NAMALWA (cell line): ENCODE measurements at places on chromosomes 3 and 15.

DNA sequence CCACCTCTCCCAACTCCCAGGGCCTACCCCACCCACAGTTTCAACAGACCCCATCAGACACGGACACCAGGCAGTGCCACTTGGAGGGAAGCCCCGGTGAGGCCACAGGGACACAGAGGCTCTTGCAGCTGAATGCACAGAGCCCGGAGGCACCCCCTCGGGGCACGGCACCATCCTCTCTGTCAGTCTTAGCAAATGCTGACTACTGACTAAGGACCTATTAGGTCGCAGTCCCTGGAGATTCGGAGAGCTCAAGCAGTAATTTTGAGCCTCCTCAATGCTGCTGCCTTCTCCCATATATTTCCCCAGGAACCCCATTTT, 79.9 kb downstream of the VGLL4 start:
- no peak for DNase-seq

DNA sequence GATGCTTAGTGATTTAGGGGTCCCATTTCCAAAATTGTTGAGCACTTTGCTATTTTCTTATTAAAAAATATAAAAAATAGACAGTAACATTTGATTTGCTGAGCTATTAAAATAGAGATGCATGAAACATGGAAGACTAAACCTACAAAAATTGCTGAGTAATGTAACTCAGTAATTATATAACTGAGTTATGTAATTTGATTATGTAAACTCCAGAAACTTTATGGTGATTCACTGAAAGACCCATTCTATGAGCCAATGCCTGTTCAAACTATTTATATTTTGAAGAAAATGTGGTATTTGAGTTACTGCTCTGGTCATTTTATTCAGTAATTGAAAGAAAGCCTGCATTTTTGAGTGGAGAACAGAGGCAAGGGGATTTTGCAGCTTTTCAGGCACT, 1221.5 kb upstream of the ALCAM start:
- DNase-seq: no peak

GRCh38 chr15:63151665-63152064, 5.6 kb downstream of the RPS27L start:
- no peak for DNase-seq

- DNase-seq: no peak
These were observed 54.7 kb downstream of the ST8SIA2 start for GRCh38 chr15:92448370-92448769.

DNA sequence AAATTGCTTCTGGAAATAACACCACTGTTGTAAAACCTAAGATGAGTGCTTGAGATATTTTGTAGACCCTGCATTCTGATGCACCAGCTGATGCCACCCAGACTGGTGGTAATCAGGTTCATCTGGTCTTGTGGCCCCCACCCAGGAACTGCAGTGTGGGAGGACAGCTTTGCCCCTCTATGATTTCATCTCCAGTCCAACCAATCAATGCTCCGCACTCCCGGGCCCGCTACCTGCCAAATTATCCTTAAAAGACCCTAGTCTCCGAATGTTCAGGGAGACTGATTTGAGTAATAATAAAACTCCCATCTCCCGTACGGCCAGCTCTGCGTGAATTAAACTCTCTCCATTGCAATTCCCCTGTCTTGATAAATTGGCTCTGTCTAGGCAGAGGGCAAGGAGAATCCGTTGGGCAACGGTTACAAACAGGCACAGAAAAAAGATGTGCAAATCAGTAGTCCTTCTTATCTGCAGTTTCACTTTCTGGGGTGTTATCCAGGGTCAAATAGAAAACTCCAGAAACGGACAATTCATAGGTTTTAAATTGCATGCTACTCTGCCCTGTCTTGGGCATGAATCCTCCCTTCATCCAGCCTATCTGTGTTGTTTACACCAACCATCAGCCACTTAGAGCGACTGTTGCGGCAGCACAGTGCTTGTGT, 29.2 kb upstream of the TRPM1 start:
- DNase-seq: no peak

GRCh38 chr3:72675243-72675642, 173.0 kb downstream of the SHQ1 start:
- DNase-seq: no peak

DNA sequence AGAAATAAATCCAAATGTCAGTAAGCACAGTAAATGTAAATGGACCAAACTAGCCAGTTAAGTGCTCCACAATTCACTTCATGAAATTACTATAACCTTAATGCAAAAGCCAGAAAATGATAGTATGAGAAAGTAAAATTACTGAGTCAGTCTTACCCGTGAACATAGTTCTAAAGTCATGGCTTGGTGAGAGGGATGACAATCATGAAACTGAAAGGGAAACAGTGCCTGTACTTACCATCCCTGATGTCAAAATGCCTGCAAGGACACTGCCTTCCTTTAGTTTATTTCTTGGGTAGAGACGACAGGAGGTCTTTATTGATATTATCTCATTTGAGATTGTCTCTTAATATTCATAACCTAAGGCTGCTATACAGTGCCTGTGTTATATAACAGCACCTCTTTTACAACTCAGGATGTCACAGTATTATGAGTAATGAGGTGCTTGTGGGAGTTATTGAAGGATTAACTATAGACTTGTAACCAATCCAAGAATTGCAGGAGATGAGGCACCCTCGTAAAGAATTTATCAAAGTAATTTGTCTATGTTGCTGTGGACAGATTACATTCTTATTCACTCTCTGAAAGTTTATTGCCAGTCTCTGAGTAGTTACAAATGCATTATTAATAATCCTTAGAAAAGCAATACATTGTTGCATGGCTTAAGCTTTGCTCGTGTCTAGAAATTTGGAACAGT, 142.9 kb upstream of the BFSP2 start:
- no peak for DNase-seq

DNA sequence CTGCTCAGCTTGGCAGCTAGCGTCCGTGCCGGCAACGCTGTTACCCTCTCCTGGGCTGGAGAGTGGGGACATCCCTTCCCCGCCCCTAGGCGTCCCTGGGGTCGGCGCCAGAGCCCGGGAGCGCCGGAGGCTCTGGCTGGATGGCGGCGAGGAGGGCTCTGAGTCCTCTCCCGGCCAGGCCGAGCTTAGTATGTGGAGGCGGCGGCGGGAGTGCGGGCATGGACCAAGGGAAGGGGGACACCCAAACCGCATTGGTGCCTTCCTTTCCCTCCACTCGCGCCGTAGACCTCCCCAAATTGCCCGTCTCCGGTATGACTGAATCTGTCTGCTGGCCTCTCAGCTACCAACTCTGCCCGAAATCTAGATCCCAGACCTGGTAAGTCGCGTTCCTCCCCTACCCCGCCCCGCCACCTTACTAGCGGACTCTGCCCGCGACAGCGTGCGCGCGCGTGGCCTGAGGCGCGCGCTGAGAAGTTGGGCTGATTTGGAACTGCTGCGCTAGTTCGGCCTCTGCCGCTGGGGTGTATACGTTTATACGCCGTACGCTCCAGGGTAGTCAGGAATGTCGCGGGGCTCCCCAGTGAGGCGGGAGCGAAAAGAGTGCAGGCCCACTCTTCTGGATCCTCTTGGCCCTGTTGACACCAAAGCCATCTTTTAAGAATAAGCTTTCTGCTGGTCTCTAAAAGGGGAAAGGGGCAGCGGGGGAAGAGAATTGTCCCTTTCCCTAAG, 12.2 kb downstream of the ZIC1 start:
- no peak for DNase-seq

GRCh38 chr3:193686665-193687483, 93.9 kb downstream of the OPA1 start:
- DNase-seq: no peak

DNA sequence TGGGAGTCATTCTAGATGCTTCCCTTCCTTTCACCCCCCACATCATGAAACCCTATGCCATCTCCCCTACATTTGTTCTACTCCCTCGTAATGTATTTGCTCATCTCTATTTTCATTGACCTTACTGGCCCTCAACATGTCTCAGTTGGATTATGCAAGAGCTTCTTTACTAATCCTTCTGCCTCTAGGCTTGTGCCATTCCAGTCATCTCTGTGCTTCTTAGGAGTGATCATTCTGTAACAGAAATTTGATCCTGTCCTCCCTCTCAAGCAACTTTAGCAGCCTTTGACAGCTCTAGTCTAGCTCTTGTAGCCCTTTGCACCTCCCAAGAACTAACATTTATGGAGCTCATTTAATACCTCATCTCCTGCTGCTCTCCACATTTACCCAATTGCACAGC, 64.7 kb downstream of the ISL2 start:
- no peak for DNase-seq

DNA sequence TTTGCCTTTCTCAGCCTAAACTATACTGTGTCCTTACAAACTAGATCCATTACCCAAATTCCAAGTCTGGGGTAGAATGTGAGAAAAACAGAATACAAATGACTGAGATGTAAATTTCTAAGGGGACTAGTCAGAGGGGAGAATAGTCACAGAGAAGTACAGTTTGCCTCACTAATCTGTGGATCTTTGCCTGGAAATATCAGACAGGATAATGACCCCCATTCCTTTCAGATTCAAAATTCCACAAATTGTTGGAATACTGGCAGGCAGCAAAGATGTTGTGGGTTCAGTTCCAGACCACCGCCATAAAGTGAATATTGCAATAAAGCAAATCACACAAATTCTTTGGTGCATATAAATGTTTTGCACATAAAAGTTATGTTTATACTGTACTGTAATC, 762.8 kb upstream of the NR2F2 start:
- no peak for DNase-seq

GRCh38 chr3:179681492-179682263, 28.8 kb downstream of the USP13 start:
- DNase-seq: no peak

- peak; percentile 64 for DNase-seq
These were observed 74.8 kb downstream of the RPL39L start for GRCh38 chr3:187064210-187065115.

DNA sequence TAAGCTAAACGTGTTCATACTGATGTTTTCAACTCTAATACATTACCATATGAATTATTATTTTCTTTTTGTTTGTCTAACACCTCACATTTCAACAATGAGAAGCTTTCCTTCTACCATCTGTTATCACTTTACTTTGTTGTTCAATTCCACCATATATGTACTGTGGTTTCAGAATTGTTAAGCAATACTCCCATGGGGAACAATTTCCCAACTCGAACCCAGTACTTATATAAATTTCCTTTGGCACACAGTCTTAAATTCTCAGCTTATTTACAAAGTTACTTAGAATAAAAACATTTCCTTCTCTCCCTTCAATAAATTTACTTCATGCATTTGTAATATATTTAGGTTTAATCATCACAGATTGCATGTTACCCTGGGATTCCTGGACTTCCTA, 1764.4 kb downstream of the OTOL1 start:
- no peak for DNase-seq

- no peak for DNase-seq
These were observed 22.7 kb downstream of the GADL1 start for GRCh38 chr3:30871720-30872119.

GRCh38 chr15:87826119-87826747, 430.3 kb downstream of the NTRK3 start:
- no peak for DNase-seq

- peak; percentile 87 for DNase-seq
These were observed 62.9 kb downstream of the FNDC3B start for GRCh38 chr3:172102123-172102882.

DNA sequence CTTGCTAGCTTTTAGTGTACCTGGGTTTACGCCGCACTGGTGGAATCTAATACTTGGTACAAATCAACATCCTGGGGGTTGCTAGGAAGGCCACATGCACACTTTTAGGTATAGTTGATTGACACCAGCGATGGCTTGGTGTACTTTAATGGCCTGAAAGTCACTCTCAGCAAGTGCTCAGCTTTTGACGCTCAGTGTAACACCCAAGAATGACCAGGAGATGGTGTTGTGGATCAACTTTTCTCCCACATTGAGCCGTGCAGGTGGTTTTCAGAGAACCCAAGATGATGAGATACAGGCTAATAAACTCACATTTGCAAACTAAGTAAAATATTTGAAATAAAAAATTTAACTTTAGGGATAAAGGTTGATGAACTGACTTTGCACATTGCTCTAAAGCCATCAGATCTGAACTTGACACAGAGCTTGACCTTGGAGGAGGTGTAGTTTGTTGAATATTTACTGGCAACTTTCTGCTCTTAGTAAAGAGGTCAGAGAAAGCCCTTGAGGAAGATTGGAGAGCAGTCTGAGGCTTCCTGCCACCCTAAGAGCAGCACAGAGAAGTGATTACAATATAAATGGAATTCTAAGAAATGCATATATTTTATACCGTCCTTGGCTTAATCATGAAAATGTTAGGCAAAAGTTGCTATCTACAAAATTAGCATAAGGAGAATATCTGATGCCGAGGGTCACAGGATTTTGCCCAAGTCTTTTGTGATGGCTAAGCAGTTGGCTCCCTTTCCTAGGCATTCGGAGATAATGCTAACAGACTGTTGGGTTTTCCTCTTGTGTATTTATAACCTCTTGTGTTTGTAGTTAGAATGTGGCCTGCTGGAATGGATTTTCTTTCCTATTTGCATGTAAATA, 143.4 kb upstream of the RASGRP1 start:
- DNase-seq: peak; percentile 77

DNA sequence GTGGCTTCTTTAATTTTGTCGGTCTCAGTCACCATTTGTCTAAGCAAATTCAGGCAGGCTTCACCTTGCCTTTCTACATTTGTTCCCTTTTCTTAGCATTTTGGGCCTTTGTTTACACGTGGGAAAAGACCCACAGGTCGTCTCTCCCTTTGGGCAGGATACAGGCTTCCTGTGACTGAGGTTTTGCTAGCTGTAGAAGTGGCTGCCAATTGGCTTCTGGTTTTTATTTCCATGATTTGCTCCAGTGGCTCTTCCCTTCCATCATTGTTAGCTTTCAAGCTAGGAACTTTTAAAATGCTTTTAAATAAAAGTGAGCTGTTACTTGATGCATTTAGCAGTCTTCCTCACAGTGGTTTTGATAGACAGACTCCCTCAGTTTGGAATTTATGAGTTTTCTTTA, 37.3 kb downstream of the MLH1 start:
- DNase-seq: no peak

DNA sequence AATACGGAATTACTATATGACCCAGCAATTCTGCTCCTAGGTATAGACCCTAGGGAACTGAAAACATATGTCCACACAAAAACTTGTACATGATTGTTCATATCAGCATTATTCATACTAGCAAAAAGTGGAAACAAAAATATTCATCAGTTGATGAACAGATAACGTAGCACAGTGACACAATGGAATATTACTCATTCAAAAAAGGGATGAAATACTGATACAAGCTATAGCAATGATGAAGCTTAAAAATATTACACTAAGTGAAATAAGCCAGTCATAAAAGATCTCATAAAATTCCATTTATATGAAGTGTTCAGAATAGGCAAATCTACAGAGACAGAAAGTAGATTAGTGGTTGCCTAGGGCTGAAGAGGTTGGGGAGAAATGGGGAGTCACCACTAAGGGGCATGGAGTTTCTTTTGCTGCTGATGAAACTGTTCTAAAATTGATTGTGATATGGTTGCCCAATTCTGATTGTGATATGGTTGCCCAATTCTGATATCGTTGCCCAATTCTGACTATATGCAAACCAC, 10.5 kb downstream of the C15orf61 start:
- no peak for DNase-seq

DNA sequence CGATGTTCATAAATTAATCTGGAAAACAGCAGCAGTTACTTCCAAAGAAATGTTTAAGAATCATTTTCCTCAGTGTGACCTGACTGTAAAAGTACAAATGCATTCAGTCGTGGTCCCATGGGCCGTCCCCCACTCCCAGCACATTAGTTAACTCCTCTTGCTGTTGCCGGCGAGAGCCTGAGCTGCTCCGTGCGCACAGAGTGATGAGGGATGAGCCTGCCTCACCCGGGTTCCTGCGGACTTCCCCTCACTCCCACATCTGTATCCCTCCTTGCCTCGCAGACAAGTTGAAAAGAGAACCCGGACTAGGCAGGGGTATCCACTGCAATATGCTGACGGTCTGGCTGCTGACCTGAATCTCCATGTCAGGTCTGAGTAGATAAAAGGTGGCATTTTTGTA, 861.7 kb upstream of the NR2F2 start:
- no peak for DNase-seq
